ENCODE measurements at places on chromosomes 5 and 9.

- no peak for DNase-seq
Observed at GRCh38 chr5:144405991-144406390, 235.3 kb downstream of the KCTD16 start.

DNA sequence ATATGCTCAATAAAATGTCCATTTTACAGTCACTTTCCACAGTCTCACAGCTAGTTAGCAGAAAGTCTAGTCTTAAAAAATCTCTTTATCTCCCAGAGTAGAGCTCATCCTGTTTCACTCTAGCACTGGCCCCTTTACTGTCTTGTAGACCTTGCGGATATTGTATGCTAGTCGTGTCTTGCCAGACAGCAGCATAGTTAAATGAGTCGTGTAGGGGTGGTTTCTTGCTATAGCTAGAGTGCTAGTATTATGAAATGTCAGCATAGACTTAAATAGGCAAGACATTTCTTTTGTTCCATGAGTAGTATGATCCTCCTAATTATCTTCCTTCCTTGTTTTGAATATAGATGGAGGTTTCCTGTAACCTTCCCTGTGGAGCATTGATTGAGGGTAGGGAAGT lies 77.4 kb downstream of the C7 start:
- DNase-seq = no peak

GRCh38 chr9:115229496-115229895 lies 111.5 kb upstream of the TNC start:
- no peak for DNase-seq

- DNase-seq = no peak
Observed at GRCh38 chr9:133437753-133438531, 15.8 kb downstream of the ADAMTS13 start.

DNA sequence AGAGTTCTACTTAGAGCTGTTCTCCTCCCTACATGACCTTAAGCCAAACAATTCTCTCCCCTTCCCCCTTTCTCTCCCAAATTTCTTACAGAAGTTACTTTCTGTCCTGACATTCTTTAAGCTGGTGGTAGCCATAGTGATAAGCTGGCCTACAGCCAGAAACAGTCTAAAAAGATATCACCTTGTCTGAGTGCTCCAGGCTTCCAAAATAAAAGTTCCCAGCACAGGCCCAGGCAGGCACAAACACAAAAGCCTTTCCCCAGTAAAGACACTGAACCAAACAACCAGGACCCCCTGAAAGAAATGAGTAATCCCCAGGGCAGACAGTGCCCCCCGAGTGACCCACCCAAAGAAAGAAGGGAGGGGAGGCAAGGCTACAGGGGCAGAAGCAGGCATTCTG lies 19.2 kb downstream of the SIL1 start:
- DNase-seq = no peak

DNA sequence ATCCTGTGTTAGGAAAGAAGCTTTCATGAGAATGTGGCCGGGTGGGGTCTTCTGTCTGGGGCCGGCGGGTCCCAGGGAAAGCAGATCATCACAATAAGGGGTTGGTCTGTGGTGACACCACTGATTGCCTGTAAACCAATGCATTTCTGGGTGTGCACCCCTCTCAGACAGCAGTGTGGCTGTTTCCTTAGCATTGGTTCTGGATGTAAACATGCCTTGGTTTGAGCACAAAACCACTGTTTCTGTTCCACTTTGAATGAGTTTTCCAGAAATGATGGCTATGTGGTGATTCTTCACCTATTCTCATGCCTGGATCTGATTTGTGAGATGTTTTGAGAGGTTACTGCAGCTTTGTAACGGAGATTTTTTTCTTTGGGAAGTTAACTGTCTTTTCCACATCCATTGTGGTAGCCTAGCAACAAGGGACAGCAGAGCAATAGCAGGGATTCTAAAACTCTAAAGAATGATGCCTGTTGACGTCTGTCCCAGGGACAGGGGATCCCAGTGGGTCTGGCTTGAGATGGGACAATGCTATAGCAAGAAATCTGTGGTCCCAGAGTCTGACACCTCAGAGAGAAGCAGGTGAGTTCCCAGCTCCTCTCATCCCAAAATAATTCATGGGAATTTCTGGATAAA lies at the start of gene CCDC192:
Gene CCDC192, plus strand, starts transcription at position 466 of the 636 bp plus-strand sequence. Its CDS starts 55 bp downstream, at position 521.
- DNase-seq = no peak

DNA sequence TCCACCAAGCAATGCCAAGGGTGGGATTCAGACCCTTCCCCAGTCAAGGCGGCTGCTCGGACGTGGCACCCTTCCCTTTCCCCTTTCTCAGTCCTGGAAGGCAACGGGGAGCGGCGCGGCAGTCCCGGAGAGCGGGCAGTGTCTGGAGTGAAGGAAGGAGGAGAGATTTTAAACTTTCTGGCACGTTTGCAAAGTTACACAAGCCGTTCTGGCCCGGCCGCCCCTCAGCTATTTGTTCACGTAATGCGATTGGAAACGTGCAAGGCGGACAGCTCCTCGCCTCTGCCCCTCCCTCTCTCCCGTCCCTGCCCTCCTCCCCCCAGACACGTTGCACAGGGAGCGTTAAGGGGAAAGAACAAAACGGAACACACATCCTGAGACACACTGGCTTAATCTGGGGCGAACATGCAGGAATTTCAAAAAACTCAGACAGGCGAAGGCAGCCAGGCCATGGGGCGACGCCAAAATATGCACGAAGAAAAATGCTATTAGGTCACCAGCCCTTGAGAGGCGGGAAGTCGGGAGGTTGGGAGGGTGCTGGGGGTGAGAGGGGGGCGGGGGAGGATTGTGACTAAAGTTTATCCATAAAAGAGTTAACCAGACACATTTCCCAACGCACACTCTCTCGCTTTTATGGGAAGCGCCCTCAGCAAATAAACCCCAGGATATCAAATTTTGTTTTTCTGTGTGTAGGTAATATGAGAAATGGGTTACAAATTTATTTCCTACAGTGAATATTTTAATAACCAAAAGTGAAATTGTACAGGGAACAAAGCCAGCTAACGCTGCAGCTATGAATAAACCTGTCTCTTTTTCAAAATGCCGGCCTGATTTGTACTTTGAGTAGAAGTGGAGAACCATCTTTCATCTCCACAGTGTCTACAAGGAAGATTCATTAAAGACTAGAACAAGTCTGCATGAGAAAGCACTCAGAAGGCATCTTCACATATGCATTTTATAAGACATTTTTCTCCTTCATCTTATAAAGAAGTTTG lies at the start of gene LOX:
Gene LOX, minus strand, starts transcription at position 144 of the 995 bp plus-strand sequence. CDS start 274 bp downstream, outside the sequence.
- DNase-seq = no peak

DNA sequence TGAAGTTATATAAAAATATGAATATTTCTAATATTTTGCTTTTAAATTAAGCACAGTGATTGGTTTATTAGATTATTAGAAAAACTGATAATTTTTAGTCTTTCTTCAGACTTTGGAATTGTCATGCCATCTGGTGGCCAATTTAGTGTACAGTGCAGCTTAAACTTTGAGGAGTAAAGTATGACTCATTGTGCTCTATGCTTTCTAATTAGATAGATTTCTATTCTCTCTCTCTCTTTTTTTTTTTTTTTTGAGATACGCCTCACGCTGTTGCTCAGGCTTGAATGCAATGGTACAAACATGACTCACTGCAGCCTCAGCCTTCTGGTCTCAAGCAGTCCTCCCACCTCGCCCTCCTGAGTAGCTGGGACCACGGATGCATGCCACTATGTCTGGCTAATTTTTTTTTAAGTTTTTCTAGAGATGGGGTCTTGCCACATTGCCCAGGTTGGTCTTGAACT lies 42.1 kb upstream of the GPR21 start:
- DNase-seq = peak; percentile 37

All from activated CD4-positive, alpha-beta T cell treated with anti-CD3 and anti-CD28 coated beads for 4 hours (primary cell).